ENCODE measurements at places on chromosomes 2 and 18.

DNA sequence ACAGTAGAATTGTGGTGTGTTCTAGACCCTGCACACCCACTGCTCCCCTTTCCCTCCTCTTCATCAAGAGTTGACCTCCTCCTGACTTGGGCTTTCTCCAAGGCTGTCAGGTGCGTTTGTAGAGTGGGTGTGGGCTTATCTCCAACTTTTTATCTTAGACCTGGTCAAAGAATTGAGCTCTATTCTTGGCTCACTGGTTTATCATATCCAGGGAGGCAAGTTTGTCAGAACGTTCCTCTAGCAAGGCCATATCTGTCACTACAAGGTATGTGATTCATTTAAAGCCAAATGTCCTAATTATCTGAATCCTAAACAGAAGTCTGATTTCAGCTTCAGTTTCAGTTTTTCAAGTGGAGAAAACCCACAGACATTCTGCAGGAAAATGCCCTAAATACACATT, 117.1 kb upstream of the MGAT5 start:
- DNase-seq = no peak

- no peak for DNase-seq
Observed at GRCh38 chr2:10222-10875, 36.0 kb downstream of the FAM110C start.

GRCh38 chr2:168222088-168222487, 25.3 kb downstream of the STK39 start:
- no peak for DNase-seq

DNA sequence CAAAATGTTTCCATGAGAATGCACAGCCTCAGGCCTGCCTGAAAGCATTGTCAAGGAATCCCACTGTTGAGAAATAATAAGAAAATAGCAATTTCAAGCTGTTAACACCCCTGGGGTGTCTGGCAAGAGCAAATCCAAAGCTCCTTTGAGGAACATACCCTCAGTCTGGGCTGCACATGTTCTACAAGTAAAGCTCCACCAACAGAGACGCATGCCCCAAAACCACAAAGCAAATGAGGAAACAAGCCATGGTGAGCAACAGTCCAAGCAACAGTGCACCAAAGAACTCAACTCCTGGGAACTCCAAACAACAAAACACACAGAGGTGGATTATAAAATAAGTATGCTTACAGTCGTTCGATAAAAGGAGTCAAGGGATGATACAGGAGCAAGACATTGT, 40.3 kb downstream of the CYP27C1 start:
- DNase-seq = no peak

DNA sequence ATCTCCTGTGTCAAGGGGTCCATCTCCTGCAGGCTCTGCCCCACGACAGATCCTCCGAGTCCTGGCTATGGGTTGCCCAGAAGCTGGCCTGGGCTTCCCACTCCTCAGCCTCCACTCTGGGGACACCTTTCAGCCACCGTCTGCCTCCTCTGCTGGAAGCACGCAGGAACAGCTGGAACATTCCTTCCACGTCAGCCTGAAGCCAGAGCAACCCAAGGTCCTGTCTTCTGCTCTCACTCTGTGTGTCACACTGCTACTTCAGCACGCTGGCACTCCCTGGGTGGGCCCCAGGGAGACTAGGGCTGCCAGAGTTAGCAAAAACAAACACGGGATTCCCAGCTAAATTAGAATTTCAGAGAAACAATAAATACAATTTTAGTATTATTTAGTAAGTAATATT, 148.8 kb downstream of the HRH4 start:
- no peak for DNase-seq
